ENCODE measurements at places on chromosomes 2 and 18.

GRCh38 chr2:68747413-68747812, 12.8 kb downstream of the ARHGAP25 start:
- DNase-seq: no peak

GRCh38 chr2:208142925-208143799, 2.8 kb downstream of the CRYGB start:
- DNase-seq: no peak

DNA sequence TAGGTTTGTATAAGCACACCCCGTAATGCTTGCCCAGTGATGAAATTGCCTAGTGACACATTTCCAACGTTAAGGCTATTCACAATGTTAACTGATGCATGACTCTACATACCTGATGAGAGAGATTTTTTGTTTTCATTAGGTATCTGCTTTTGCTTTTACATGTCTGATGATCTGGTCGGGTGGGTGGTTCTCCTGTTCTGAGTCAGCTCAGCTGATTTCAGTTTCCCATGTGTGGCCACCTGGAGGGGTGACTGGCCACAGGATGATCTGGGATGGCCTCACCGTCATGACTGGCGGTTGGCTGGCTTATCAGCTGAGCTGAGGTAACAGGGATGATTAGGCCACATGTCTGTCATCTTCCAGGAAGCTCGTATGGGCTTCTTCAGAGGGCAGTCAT, 33.8 kb upstream of the ACYP2 start:
- DNase-seq: no peak

- DNase-seq: no peak
Observed at GRCh38 chr2:75527676-75528075, 33.1 kb downstream of the EVA1A start.

GRCh38 chr18:35136248-35136647, 95.0 kb downstream of the MAPRE2 start:
- DNase-seq: no peak

DNA sequence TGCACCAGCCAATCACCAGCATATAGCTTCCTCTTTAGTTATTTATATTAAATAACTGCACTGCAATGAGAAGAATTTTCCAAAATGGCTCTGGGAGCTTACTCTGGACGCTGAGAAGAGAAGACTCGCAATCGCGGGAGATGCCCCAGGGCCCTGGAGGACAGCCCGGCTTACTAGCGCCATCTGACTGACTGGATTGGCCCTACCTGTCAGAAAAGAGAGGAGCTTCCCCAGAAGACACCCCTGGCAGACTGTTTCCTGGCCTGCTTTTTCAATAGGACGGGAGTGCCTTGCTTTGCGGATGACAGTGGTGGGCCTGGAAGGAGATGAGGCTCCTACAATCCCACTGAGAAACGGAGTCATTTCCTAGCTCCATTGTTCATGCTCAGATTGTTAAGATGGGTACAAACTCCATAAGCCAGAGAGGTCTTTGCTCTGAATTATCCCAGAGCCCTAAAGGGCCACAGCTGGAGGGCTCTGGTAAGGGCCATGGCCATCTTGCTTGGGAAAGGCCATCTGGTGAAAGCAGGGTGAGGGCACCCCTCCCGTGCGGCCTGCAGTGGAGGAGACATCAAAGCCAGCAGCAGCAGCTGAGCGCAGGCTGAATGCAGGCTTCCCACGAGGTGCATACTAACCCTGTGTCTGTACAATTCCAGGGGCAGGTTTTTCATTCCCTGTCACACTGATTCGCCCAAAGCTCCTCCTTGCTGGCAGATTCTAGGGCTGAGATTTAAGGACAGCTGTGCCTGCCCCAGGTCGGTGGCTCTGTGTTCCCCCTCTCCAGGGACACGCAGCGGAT, 92.1 kb downstream of the GALR1 start:
- no peak for DNase-seq

DNA sequence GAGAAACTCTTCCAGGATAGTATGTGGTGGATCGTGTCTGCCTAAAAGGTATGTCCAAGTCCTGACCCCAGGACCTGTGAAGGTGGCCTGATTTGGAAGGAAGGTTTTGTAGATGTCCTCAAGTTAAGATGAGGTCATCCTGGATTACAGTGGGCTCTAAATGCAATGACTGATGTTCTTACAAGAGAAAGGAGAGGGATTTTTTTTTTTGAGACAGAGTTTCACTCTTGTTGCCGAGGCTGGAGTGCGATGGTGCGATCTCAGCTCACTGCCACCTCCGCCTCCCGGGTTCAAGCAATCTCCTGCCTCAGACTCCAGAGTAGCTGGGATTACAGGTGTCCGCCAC, 19.9 kb downstream of the MBP start:
- no peak for DNase-seq

- DNase-seq: no peak
Observed at GRCh38 chr18:62409821-62410220, 84.7 kb downstream of the TNFRSF11A start.

DNA sequence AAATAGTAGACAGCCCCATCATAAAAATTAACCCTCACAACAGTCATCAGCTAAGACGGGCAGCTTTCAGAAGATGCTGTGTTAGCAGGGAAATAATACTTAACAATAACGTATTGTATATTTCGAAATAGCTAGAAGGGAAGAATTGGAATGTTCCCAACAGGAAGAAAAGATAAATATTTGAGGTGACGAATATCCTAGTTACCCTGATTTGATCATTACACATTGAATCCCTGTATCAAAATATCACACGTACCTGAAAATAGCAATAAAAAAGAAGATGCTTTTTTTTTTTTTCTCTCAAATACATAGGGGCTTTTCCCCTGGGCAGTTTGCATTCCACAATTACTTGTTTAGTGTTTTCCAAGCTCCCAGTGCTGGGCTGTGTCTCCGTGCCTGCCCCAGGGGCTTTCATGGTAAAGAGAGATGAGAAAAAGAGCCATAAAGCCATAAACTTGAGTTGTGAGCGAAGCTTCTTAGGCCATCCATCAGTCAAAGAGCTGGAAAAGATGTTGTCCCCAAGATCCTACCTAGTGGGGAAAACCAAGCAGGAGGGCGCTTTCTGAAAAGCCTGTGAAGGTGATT, 183.0 kb upstream of the REV1 start:
- no peak for DNase-seq

DNA sequence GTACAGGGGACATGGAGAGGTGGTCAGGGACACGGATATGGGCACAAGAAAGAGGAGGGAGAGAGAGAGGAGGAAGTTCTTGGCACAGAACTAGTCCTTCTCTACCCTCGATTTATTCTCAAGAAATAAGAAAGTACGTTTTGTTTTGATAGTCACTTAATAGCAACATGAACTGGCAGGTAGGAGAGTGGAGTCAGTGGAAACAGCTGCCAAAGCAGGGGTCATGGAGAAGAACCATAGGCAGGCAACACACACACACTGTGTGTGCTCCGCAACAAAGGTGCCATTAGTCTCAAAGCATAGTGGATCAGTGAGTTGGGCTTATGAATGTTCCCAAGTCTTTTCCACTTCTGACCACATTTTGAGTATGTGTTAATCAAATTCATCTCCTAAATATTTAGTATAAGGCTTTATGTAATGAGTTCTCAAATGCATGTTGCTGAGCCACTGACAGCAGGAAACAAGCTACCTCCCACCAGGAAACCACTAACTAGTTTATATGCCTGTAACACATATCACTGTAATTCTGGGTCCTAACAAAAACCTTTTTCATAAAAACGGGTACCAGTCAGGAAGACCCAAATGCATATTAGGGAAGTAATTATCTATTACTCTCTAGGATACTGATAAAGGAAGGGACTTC, 41.1 kb downstream of the IWS1 start:
- DNase-seq: no peak

DNA sequence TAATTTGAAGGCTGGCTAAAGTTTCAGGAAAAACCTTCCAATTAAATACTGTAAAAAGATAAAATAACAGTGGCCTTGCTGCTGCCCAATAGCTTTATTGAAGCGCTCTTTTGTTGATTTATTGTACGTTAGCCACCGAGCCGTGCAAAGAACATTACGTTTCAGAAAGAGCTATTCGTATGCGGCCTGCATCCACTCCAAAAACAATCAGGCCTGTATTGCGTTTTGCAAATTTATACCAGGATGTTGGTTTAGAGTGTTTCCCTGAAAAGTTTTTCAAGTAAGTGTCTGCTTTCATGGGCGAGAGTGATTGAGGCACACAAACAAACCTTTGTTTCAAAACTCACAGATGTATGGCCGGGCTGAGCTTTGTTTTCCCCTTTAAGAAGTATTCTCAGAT, 257.2 kb upstream of the SALL3 start:
- DNase-seq: no peak

DNA sequence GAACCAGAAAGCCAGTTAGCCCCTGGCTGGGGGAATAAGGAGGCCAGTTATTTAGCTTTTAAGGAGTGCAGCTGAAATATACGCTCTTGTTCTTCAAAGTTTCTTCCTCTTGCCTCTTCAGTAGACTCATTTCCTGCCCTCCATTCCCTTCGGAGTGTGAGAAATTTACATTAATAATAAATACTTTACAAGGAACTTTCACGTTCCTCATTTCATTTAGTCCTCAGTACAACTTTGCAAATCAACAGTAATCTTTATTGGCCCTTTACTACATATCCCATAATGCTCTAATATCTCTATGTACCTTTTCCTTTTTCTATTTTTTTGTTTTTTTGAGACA, 15.6 kb downstream of the PLCD4 start:
- no peak for DNase-seq

- no peak for DNase-seq
Observed at GRCh38 chr2:58479535-58480140, 238.5 kb upstream of the FANCL start.

- no peak for DNase-seq
Observed at GRCh38 chr2:105176429-105176828, 65.1 kb upstream of the GPR45 start.

- no peak for DNase-seq
Observed at GRCh38 chr2:160583813-160584537, 90.4 kb upstream of the RBMS1 start.

GRCh38 chr18:77016936-77017335, 115.6 kb downstream of the MBP start:
- DNase-seq: no peak

- peak; percentile 46 for DNase-seq
Observed at GRCh38 chr18:54162431-54162830, 62.0 kb downstream of the MBD2 start.

DNA sequence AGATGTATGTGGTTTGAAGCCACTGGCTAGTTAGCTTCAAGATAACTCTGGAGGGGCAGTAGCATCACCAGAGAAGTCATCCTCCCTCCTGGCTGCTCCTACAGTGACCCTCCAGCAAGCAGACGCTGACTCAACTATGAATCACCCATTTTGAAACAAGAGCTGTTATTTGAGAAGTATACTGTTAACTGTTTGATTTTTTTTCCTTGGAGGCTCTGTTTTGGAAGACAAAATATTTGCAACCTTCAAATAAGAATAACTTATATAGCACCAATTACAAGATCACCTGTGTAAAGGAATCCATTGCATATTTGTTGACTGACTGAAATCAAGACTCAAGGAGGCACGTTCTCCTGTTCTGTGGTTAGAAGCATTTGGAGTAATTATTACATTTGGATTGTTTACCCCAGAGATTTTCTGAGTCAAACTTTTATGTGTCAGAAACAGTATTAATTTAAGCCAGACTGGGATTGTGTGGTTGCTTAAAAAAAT, 313.8 kb downstream of the MTX2 start:
- peak; percentile 73 for DNase-seq

DNA sequence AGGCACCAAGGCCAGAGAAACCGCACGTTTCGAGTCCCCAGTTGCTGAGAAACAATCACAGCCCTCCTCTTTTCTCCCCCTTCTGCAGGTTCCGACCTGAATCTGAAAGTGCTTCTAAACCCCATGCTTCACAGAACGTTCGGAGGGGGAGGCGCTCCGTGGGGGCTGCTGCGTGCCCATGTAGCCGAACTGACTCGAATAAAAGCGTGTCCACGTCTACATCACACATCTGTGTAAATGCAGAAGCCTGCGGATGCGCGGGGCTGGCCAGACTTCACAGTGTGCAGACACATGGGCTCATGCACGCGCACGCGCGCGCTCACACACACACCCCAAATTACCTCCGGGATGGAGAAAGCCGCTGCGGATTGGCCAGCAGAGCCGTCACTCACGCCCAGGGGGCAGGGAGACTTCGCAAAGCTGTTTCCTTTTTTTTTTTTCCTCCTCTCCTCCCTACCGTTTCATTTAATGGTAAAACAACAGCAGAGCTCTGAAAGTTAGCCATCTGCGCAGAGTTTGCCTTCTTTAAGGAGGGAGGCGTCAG, 2.3 kb downstream of the ZNF516 start:
- peak; percentile 90 for DNase-seq

DNA sequence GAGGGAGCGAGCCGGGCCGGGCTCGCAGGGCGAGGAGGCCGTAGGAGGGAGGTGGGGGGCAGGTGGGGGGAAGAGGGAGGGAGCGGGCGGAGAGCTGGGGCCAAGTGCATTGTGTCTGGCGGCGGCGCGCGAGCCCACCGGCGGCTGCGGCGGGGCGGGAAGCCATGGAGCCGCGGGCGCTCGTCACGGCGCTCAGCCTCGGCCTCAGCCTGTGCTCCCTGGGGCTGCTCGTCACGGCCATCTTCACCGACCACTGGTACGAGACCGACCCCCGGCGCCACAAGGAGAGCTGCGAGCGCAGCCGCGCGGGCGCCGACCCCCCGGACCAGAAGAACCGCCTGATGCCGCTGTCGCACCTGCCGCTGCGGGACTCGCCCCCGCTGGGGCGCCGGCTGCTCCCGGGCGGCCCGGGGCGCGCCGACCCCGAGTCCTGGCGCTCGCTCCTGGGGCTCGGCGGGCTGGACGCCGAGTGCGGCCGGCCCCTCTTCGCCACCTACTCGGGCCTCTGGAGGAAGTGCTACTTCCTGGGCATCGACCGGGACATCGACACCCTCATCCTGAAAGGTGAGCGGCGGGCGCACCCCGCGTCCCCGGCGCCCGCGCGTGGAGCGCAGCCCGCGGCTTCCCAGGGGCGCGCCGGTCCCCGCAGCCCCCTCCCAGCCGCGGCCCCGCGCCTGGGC, at the start of gene TMEM178A:
Gene TMEM178A, plus strand, starts transcription at position 107 of the 680 bp plus-strand sequence. Its CDS starts 58 bp downstream, at position 165.
- no peak for DNase-seq

GRCh38 chr2:70966681-70967080, 11.7 kb upstream of the ANKRD53 start:
- no peak for DNase-seq

DNA sequence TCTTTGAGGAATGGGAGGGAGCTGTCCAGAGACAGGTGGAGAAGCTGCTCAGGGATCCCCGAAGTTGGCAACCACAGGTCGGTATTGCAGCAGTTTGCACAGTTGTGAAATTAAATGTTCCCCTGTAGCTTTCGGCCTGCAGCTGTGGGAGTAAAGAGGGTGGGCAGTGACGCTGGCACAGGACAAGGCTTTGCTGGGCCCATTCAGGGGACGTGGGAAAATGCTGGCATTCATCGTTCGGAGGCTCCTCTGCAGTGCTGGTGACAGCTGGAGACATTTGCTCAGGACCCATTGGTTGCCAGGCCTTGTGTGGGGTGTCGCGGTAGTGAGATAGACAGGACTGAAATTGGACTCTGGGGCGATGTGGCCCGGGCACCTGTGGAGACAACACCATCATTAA, 173.7 kb downstream of the MYCN start:
- no peak for DNase-seq
